ENCODE measurements at places on chromosomes 7 and 10.

GRCh38 chr7:128937271-128937646 is 468 bp upstream of the IRF5 start:
- DNase-seq: no peak

DNA sequence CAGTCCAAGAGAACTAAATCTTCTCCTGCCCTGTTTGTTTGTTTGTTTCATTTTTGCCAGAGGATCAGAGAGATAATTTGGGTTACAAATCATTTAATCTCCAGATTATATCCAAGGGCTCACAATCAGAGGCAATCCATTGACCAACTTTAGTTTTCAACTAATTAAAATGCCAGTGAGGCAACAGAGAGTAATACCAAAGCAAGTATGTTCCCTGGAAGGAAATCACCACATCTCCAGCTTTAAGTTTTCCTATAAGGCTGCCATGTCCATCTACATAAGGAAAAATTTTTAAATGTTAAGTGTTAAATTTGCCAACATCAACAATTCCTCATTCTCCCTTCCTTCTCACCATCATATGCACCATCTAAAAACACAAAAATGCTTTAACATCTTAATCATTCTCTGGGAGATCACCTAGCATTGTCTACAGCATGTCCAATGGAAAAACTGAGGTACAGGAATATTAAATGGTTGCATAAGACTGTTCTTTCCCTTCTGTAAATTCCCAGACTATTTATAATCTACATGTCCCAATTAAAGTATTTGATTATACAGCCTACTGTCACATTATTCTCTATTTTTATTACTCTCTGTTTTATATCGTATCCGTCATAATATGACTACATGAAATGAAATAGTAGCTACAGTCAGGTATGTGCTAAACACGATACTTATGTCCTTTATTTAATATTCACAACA is 14.1 kb downstream of the USP54 start:
- no peak for DNase-seq

GRCh38 chr10:78194050-78194449 is 160.4 kb downstream of the RPS24 start:
- DNase-seq: no peak

DNA sequence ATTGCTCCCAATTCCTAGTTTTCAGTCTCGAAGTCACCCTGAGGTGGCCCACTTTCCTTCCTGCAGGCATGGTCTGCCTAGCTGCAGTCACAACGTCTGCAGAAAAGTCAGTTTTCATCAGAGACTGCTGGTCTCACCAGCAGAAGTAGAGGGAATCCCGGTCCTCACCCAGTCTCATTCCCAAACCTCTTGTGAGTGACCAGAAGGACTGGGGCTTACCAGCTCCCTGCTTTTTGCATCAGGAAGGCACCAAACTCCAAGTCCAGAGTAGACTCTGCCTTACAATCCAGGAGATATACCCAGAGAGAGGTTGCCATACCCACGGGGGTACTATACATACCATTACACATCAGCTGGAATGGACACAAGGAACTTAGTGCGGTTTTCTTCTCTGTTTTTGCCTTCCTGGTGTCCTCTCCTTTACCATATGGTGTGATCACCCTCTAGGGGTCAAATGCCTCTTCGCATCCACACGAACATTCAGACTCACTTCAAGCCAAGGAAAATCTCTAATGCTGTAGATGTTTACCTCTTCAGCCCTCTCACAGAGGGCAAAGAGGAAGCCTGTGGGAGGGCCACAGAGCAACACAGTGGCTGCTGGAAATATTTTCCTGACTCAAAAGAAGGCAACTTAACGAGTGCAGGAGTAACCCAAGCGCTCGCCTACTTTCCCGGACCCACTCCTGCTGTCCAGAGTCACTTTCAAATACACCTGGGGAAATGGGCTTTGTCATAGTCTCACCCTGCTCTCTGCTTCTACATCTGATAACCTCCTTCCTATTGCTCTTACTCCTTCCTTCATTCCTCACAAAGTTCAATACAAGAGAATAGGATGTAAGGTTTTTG is 220.9 kb downstream of the C7orf25 start:
- no peak for DNase-seq

GRCh38 chr10:125466685-125467084 is 216.3 kb downstream of the TEX36 start:
- DNase-seq: no peak

DNA sequence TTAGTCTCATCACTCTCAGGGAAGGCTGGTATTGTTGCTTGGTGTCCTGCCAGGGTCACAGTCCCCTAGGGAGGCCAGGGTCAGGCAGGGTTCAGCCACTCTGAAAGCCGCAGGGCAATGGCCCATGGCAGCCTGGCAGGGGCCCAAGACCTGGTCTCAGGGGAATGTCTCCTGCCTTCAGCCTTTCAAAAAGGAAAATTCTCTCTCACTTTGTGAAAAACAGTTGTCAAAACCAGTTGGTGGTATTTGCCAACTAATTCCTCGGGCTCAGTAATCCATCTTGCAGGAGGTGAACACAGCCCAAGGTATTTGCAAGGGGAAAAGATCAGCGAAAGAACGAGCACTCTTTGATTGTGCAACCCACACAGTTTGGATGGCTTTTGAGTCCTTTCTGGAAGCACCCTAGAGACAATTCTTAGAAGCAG is 101.5 kb downstream of the JCAD start:
- peak; percentile 7 for DNase-seq

- DNase-seq: no peak
Observed at GRCh38 chr7:114439581-114439980, 25.0 kb downstream of the FOXP2 start.

GRCh38 chr10:58028597-58029366 is 238.9 kb downstream of the IPMK start:
- DNase-seq: no peak

- DNase-seq: peak; percentile 17
Observed at GRCh38 chr10:7090529-7090928, 320.3 kb downstream of the SFMBT2 start.

DNA sequence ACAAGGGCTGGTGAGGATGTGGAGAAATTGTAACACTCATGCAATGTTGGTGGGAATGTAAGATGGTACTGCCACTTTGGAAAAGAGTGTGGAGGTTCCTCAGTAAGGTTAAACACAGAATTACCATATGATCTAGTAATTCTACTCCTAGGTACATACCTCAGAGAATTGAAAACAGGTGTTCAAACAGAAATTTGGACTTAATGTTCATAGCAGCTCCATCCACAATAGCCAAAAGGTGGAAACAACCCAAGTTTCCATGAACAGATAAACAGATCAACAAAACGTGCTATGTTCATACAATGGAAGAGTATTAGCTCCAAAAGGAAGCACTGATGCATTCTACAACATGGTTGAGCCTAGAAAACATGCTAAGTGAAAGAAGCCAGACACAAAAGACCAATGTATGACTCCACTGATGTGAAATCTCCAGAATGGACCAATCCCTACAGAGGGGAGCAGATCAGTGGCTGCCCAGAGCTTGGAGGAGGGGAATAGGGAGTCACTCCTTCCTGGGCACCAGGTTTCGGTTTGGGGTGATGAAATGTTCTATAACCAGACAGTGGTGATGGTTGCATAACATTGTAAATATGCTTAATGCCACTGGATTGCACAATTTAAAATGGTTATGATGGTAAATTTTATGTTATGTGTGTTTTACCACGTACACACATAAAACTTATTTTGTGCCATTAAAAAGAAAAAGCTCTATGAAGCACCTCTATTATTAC is 5.7 kb upstream of the WDR86 start:
- DNase-seq: no peak

DNA sequence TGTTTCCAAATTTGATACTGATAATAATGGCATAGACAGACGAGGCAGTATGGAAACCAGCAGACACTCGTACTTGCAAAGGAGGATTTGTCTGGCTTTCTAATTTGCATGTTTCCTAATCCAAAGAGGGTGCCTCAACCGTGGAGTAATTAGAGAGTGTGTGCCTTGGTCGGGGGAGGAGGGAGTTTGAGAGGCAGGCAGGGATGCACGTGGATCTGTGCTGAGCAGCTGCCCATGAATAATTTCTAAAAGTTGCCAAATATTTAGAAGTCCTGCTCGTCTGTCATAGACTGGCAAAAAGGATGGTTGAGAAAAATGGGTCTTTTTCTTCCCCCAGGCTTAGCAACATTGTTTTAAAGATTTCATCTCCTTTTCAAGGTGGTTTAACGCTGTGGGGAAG is 69.4 kb downstream of the PTPRE start:
- DNase-seq: no peak

DNA sequence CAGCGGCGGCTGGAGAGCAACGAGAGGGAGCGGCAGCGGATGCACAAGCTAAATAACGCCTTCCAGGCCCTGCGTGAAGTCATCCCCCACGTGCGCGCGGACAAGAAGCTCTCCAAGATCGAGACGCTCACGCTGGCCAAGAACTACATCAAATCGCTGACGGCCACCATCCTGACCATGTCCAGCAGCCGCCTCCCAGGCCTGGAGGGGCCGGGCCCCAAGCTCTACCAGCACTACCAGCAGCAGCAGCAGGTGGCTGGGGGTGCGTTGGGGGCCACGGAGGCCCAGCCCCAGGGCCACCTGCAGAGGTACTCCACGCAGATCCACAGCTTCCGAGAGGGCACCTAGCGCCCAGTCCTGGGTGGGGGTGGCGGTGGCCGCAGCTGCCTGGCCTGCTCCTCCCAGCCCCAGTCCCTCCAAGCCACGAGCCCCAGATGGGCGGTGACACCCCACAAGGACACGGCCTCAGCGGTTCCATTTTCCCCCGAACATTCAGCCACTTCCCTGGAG is 1.3 kb downstream of the BHLHA15 start:
- DNase-seq: no peak

GRCh38 chr10:43610636-43611035 is 4.4 kb downstream of the ZNF485 start:
- no peak for DNase-seq

DNA sequence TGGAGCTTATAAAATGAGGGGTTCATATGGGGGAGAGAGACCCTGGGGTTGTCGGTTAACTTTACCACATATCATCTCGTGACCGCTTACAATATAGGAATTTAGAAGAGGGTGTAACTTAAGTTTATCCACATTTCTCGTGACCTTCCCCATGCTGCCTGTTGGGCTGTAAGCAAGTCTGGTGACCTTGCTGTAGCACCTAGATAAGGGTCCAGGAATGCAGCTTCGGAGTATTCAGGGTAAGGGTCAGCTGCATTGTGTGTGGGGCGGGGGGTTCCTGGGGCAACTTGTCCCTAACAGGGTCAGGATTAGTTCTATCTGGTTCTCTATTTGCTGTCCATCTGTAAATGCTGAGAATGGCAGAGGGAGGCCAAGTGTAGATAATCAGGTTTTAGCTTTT is 1.3 kb upstream of the CHST3 start:
- no peak for DNase-seq

DNA sequence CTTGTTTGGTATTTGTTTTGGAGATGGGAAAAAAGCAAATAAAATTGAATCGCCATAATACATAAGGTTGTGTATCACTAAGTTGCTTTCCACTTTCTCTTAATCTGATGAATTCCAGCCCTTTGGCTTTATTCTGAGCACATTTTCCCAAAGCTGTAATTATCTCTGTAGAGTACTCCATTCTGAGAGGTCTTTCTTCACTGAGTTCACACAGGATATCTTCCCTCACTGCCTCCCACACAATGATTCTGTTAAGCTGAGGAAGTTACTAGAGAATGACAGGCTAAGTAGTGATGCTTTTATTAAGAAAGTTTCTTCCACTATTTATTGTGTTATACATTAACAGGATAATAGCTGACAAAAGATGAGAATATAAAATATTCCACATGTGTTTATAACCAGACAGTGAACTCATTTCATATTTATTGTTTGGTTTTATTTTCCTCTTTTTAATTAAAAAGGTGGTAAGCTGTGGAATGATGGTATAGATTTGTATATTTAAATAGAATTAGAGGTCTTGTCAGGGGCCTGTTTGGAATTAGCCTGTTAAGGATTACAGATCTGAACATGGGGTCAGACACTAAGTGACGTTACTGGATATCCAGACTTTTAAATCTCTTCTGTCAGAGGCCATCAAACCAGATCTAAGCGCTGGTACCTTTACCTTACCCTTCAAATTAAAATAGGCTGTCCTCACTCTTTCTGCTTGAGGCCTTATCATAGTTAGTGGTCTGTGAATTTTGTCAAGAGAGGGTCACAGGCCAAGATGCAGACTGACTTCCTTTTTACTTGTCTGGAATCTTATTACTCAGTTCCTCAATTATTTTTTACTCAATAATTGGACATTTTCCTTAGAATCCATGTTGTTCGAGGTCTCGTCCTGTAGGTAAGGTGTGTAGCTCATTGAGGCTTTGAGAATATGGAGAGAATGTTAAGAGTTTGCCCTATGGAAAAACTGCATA is 8.4 kb downstream of the PLXDC2 start:
- no peak for DNase-seq

GRCh38 chr7:98314469-98314868 is 33.0 kb downstream of the BRI3 start:
- DNase-seq: no peak

- DNase-seq: no peak
Observed at GRCh38 chr10:92156874-92157773, 133.8 kb downstream of the CPEB3 start.

DNA sequence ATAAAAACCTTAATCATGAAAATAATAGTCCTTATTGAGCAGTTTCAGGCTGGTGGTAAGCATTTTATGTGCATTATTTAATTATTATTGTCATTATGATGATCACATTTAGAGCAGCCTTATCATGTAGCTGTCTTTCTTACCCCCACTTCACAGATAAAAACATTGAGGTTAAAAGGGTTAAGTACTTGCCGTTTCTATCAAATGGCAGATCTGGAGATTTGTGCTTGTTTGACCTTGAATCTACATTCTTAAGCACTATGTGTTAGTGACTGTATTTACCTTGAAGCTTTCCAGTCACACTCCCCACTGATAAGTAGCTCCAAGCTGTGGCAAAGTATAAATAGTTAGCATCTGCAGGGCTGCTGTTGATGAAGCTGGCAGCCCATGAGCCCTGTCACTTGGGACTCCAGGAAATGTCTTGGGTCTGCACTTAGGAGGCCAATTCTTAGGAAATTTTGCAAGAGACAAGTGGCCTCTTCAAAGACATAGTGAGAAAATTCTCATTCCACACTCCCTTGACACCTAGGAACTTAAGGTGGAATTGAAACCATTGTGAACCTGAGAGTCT is 116.8 kb upstream of the AGR3 start:
- DNase-seq: no peak
